Fibroblast of the aortic adventitia (primary cell): ENCODE measurements at places on chromosomes 4 and X. TPM values are rescaled to one million over a fixed set of nuclear protein-coding genes. Genes with fewer than 3 reads are reported as not detected.

Gene DMRTC1
- total RNA-seq = not detected in 2 replicates

Gene LPAR4
- 1.3 and 1.7 TPM in 2 replicates for total RNA-seq

Gene CTAG1A
- not detected in 2 replicates for total RNA-seq

Gene EPHA5
- 30.2 and 50.2 TPM in 2 replicates for total RNA-seq

Gene PHEX
- total RNA-seq = 5.6 and 6.7 TPM in 2 replicates

Gene FAM9C
- not detected in 2 replicates for total RNA-seq
